Upper lobe of left lung (tissue), 6 donors: ENCODE measurements at places on chromosomes 1 and 21. TPM values are rescaled to one million over a fixed set of nuclear protein-coding genes. Genes with fewer than 3 reads are reported as not detected.

Gene ETNK2
- total RNA-seq, result 6.5 TPM

Gene RIMKLA
- total RNA-seq, result 5.9 TPM

DNA sequence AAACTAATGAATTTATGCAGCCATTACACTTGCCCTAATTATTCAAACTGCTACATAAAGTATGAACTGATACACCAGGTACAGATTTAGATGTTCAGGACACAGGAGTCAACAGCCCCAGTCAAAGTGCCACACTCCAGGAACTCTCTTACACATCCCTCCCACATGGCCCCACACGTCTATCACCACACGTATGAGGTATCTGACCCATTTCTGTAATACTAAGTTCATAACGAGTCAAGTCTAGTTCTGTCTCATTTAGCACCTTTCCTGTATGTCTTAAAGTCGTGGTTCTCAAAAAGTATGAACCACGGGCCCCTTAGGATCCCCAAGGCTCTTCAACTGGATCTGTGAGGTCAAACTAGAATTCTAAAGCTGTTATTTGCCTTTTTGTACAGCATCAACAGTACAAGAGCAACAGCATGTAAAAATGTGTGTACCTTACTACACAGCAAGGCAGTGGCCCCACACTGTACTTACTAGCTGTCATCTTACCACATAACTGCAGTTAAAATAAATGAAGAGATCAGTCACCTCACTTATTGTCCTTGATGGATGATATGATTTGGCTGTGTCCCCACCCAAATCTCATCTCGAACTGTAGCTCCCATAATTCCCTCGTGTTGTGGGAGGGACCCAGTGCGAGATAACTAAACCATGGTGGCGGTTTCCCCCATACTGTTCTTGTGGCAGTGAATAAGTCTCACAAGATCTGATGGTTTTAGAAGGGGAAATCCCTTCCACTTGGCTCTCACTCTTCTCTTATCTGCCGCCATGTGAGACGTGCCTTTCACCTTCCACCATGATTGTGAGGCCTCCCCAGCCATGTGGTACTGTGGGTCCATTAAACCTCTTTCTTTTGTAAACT, 42.6 kb downstream of the SIPA1L2 start:
- DNase-seq, result no peak

Gene TMEM54
- total RNA-seq, result 94.1 TPM

DNA sequence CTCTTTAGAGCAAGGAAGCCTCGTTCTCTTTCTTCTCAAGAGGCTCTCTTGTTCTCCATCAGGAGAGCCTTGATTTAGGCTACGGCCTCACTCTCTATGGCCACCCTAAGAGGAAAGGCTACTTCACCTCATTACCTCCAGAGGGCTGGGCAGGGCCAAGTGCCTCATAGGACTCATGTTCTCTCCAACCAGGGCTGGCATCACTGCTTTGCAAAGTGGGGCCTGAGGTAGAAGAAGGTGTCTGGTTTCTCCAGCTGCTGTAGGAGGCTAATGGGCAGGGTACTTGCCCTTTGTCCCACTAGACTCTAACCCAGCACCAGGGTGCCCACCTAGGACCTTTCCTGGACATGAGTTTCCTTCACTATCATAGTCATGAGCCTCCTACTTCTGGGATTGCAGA, 2.1 kb upstream of the ATXN7L2 start:
- no peak for DNase-seq

DNA sequence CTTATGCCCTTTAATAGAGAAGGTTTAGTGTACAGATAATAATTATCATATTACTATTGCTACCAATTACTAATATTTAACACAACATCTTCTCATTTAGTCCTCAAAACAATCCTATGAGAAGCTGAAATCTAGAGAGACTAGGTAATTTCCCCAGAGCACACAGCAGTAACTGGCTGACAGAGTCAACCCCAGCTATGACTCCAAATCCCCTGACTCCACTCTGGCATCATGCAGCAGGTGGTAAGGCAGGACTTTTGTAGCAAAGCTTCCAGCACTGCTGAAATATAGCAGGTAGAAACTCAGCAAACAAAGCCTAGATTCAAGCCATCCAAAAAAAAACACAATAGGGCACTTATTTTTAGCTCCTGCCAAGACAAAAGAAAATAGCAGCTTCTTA, 79.3 kb upstream of the RGS2 start:
- DNase-seq, result no peak

- DNase-seq, result no peak
Measured at GRCh38 chr1:156638189-156638985, 3.5 kb upstream of the BCAN start.

DNA sequence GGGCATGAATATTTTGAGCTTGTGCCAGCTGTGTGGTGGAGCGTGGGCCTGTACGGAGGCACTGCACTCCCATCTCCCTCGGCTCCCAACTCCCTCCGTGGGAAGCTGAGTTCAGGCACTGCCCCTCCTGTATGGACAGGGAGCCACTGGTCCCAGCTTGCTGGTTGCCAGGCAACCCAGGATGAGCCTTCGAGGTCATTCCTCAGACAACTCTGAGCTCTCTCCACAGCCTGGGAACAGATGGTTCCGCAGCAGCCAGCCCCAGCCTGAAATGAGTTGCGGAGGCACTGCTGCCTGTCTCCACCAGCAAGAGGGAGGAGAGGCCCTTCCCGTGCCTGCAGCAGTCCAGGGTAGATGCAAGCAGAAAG, 58.4 kb upstream of the TENT5B start:
- no peak for DNase-seq
